ENCODE measurements at places on chromosomes 7 and 10. TPM values are rescaled to one million over a fixed set of nuclear protein-coding genes. Genes with fewer than 3 reads are reported as not detected.

PDK4 gene
- total RNA-seq, result 27.2 TPM

XRCC2 gene
- 4.1 TPM for total RNA-seq

MYL7 gene
- total RNA-seq, result not detected

ZNF775 gene
- 11.6 TPM for total RNA-seq

Measured in metanephros (tissue), 2 donors.